ENCODE measurements at places on chromosomes 6 and 20.

- DNase-seq, result no peak
Observed at GRCh38 chr6:83574783-83575182, 62.4 kb downstream of the PRSS35 start.

DNA sequence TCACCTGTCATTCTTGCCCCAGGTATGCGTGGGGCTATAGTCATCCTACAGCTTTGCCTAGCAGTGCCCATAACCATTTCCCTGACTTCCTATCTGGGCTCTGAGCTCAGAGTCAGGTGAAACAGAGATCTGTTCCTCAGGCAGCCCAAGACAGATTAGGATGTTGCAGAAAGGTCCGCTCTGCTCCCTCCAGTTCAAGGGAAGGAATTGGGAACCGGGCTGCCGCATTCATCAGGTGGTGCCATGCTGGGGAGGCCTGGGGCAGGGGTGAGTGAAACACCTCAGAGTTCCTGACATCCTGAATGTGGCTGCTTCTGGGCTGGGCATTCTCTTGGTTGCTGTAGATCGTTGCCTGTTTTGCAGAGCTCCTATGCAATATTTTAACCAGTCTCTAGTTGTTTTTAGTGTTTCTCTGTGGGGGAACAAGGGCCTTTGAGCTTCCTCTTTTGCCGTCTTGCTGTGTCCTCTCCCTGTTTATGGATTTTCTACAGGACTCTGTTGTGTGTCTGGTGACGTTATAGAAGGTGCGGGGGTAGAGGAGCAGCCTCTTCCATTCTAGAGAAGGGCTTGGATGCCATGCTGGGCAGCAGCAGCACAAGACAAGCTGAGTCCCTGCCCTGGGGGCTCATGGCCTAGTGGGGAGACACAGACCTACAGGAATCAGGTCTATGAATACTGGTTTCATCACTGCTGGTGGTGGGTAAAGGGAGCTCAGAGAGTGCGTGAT lies 9.2 kb downstream of the ENTPD6 start:
- no peak for DNase-seq

- no peak for DNase-seq
Observed at GRCh38 chr6:1960486-1961142, 284.8 kb downstream of the GMDS start.

DNA sequence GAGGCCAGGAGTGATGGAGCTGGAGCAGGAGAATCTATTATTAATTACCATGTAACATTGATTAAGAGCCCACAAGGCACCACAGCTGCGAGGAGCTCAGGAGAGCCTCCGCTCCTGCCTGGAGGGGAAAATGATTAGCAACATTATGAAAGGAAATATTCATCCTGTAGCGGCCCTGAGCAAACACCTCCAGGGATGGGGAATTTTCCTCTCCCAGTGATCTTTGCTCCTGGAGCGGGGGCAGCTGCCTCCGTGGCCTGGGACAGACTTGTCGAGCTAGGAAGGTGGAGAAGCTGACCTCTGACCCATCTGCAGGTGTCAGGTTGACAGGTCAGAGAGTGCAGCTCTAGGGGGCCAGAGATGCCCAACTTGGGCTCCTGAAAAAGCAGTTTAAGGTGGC lies 40.1 kb upstream of the SIRPA start:
- DNase-seq, result no peak

GRCh38 chr6:33958526-33959328 lies 154.9 kb upstream of the MLN start:
- peak; percentile 5 for DNase-seq

- DNase-seq, result no peak
Observed at GRCh38 chr6:52667572-52667971, 3.3 kb upstream of the TMEM14A start.

GRCh38 chr20:23646106-23646873 lies 8.5 kb upstream of the CST3 start:
- no peak for DNase-seq

DNA sequence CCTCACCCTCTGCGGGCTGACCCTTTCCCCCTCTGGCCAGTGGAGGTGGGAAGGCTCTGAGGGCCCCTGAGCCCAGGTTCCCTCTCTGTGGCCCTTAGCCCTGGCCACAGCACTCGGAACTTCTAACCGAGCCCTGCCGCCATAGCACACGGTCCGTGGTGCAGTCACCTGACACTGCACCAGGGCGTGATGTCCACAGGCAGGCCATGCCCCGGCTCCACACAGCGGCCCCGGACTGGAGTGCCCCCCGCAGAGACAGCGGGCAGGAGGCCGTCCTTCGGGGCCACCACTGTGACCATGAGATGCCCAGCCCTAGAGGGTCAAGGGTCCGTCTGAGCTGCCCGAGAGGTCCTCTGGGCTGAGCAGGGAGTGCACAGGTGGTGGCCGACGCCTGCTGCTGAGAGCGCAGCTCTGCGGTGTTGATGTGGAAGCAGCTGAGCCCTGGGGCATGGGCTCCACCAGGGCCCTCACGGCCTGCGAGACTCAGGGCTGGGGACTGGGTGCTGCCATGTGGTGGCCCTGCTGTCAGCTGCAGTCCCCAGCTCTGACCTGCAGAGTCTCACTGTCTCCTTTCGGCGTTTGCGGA lies 11.2 kb upstream of the BHLHE23 start:
- no peak for DNase-seq

DNA sequence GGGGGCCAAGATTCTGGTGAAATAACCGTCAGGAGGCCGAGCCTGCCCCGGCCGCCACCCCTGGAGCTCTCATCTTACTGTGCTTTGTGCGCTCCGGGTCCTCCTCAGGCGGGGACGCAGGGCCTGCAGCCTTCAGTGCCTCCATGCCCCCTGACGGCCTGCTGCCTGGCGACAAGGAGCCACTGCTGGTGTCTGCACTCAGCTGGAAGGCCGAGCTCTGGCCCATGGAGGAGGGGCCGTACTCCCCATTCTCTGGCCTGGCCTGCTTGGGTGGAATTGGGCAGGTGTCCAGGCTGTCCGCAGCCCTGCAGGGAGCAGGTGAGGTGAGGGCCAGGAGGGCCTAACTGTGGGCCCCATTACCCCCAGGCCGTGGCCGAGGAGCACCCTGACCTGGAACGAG lies 5.3 kb downstream of the ZNF512B start:
- no peak for DNase-seq

GRCh38 chr6:92428448-92428847 lies 990.9 kb downstream of the EPHA7 start:
- DNase-seq, result no peak

DNA sequence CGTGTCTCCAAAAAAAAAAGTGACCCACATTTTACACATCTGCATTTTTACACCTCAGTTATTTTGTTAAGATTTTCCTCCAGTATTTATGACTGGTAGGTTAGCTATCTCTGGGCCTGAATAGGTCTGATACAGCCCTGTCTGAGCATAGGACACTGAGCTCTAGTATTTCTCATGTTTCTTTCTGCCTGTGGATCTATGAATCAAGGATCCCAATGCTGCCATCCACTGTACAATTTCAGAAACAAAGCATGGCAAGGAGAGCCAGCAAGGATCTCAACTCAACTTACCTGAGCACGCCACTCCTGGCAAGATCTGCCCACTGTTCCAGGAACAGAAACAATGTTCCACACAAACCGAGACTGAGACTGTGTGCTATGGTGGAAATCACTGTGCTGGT lies 36.4 kb upstream of the ENPP5 start:
- no peak for DNase-seq

- no peak for DNase-seq
Observed at GRCh38 chr20:25532971-25533391, 52.4 kb downstream of the NINL start.

GRCh38 chr6:4607793-4608192 lies 168.4 kb upstream of the CDYL start:
- DNase-seq, result no peak

- DNase-seq, result no peak
Observed at GRCh38 chr6:6058054-6058444, 51.3 kb upstream of the NRN1 start.

- DNase-seq, result no peak
Observed at GRCh38 chr20:12837646-12838045, 171.1 kb upstream of the SPTLC3 start.

GRCh38 chr6:29510202-29510601 lies 22.4 kb upstream of the MAS1L start:
- DNase-seq, result no peak

DNA sequence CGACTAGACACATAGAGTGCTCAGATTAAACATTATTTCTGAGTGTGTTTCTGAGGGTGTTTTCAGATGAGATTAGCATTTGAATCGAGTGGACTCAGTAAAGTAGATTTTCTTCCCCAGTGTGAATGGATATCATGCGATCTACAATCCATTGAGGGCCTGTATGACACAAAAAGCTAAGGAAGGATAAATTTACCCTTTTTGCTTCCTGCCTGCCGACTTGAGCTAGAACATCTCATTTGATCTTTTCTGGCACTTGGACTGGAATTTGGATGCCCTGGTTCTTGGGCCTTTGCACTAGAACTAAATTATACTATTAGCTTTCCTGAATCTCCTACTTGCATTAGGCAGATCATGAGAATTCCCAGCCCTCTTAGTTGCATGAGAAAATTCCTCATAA lies 675.8 kb downstream of the DOK5 start:
- no peak for DNase-seq

GRCh38 chr20:47221036-47221625 lies 135.4 kb downstream of the ZMYND8 start:
- no peak for DNase-seq

DNA sequence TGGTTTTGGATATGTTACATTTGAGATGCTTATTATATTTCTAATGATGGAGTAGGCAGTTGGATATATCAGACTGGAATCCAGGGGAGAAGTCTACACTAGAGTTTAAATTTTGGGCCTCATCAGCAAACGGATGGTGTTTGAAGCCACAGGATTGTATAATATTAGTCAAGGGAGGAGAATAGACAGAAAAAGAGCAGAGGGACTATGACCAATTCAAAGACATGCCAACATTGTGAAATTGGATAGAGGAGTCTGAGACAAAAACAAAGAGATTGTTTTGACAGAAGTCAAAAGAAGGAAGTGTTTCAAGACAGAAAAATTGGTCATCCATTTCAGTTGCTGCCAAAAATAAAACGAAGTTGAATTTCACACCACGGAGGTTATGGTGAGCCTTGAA lies 66.5 kb downstream of the NOX3 start:
- DNase-seq, result no peak

GRCh38 chr6:39471954-39472659 lies 149.6 kb upstream of the KCNK16 start:
- DNase-seq, result no peak

DNA sequence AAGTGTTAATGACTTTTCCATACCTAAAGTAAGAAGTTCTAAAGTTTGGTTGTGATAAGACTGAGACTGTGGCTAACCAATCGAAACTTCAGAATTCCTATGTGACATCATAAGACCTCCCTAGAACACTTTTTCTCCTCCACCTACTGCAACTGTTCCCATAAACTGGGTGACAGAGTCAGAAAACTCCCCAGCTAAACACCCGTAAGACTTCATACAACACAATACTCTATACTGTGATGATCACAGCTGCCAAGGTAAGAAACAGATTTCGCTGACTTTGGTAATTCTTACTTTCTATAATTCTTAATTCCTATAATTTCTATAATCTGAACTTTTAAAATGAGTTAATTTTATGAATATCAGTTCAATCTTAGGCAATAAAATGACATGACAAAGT lies at the start of gene PLN:
PLN (plus strand) TSS at position 161 of the 400 bp plus-strand sequence. CDS start 10,626 bp downstream, outside the sequence.
- DNase-seq, result no peak

- peak; percentile 28 for DNase-seq
Observed at GRCh38 chr20:9078826-9079731, 10.2 kb downstream of the PLCB4 start.

- DNase-seq, result no peak
Observed at GRCh38 chr6:160044687-160045086, 75.8 kb downstream of the IGF2R start.

GRCh38 chr6:52500238-52501129 lies 76.4 kb downstream of the TRAM2 start:
- DNase-seq, result no peak

GRCh38 chr20:24873025-24873620 lies 75.9 kb upstream of the CST7 start:
- DNase-seq, result no peak

GRCh38 chr6:74891349-74891831 lies 314.5 kb downstream of the COL12A1 start:
- no peak for DNase-seq

GRCh38 chr6:29759457-29759856 lies 36.2 kb downstream of the HLA-F start:
- peak; percentile 81 for DNase-seq

- DNase-seq, result no peak
Observed at GRCh38 chr20:42461965-42462593, 727.6 kb downstream of the PTPRT start.

DNA sequence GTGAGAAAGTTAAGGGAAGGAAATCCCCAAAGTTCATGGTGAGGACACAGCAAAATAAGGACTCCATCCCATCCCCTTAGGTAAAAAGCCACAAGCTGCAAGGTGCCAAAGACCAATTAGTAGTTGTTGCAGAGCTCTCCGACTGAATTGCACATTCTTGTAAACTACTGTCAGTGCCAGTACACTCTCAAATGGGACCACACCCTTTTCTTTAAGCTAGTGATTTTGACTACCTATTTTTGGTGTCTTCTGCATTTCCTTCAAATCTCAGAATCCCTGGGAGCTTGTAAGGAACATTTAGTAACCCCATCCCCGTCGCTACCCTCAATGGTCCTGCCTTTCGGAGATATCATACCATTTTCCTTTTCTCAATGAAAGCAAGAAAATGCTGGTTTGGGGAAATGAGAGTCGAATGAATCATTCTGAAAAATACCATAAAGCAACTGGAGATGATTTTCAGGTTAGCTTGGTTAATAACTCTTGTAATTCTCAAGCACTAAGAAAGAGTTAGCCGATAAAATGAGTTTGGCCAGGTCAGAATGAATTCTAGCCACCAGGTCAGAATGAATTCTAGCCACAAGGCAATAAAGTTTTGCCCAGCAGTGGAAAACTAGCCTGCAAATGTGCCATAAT lies 5.2 kb upstream of the HMGN3 start:
- DNase-seq, result no peak
